ENCODE measurements at places on chromosomes 2 and 18.
A peak's percentile ranks its signal among the peaks of the same experiment; 100 is the strongest.

GRCh38 chr2:85264471-85264870, 63.3 kb downstream of the TGOLN2 start:
- no peak for DNase-seq

- no peak for DNase-seq
Measured at GRCh38 chr18:7822435-7823331, 255.6 kb downstream of the PTPRM start.

GRCh38 chr2:19114754-19115231, 243.6 kb downstream of the OSR1 start:
- DNase-seq: no peak

GRCh38 chr18:46097431-46097800, 680 bp downstream of the ATP5F1A start:
- DNase-seq: no peak

GRCh38 chr2:118050386-118050785, 36.5 kb upstream of the CCDC93 start:
- DNase-seq: no peak

DNA sequence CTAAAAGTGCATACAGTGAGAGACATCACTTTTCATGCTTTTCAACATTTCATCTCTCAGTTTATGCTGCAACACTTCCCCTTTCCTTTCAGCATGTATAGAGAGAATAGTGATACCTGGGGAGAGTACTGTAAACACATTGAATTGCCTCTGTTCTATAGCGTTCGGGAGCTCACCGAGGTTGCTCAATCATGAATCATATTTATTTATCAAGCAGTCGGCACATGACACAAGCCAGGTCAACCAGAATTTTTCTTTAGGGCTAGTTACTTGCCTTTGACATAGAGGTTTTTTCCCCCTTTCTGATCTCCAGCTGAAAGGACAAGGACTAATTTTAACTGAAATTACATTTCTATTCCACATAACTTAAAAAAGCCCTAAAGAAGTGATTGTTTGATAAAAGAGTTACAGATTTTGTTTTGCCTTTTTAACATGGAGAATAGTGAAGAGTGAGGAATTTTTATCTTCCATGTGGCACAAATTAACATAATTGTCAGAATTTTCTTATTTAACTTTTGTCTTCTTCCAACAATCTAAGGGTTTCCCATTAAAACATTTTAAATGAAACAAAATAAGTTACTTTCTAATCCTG, 690.9 kb upstream of the TMEFF2 start:
- no peak for DNase-seq

DNA sequence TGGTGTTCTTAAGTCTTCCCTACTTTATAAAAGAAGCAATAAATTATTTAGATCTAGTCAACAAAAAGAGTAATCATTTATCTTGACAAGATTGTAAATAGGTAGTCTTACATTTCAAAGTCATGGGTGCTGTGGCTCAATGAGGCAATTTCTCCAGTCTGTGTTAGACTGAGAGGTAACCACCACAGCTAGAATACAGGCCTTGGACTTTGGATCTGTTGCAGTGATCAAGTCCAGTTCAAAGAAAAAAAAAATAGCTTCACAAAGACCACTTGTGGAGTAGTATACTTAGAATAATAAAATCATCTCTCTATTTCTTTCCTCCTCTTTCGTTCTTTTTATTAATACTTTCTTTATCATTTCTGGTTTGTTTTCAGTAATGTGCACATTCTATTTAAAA, 93.1 kb upstream of the FSIP2 start:
- DNase-seq: no peak

- no peak for DNase-seq
Measured at GRCh38 chr2:212619954-212620353, 81.4 kb upstream of the ERBB4 start.

DNA sequence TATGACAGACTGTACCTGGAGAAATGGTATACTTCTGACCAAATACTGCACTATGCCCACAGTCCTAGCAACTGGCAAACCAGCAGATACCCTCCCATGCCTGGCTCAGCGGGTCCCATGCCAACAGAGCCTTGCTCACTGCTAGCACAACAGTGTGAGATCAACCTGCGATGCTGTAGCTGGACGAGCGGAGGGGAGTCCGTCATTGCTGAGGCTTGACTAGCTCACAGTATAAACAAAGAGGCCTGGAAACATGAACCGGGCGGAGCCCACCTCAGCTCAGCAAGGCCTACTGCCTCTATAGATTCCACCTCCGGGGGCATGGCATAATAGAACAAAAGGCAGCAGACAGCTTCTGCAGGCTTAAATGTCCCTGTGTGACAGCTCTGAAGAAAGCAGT, 93.2 kb upstream of the CAB39 start:
- no peak for DNase-seq

DNA sequence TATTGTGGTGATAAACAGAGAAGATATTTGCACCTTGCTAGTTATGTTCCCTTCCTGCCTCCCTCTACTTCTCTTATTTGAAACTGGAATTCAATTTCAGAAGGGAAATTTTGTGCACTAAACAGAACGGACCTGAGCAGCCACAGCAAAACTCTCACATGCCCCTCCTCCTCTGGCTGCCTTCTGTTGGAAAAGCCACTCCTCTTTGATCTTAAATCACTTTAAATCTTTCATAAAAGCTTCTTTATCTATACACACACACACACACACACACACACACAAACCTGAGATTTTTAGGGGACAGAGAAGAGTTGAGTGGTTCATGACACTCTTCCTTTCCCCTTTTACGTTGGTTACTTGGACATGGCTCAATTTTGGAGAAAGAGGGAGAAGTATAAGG, 5.6 kb downstream of the TBR1 start:
- peak; percentile 30 for DNase-seq

GRCh38 chr2:54514822-54515569, 58.9 kb downstream of the SPTBN1 start:
- no peak for DNase-seq

DNA sequence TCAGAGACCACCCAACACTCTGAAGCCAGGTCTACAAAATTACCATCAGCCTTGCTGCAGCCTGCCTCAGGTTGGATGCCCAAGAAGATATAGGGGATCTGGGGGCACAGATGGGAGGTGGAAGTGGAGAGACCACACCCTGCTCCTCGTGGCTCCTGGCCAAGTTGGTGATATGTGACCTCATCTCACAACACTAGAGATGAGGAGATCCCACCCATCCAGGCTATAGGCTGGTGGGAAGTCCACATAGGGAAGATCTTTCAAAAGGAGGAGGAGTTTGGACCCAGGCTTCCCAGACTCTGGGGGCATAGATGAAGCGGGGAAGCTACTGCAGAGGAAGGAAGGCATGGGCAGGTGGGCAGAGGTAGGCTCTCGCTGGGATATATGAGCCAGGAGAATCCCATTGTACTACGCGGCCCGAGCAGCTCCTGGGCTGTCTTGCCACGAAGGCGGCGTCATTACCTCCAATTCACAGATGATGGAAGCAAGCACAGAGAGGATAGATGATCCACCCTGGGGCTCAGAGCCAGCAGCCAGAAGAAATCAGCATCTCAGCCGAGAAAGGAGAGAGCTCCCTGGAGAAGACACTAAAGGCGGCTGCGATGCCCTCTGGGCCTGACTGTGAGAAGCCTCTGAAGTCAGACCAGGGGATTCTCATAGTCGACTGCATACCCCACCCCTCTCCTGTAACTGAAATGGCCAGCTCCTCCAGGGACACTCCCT, 96.0 kb downstream of the RHOB start:
- no peak for DNase-seq

GRCh38 chr2:37641582-37642171, 29.8 kb downstream of the CDC42EP3 start:
- no peak for DNase-seq

- no peak for DNase-seq
Measured at GRCh38 chr2:190717764-190718651, 69.1 kb downstream of the NAB1 start.

DNA sequence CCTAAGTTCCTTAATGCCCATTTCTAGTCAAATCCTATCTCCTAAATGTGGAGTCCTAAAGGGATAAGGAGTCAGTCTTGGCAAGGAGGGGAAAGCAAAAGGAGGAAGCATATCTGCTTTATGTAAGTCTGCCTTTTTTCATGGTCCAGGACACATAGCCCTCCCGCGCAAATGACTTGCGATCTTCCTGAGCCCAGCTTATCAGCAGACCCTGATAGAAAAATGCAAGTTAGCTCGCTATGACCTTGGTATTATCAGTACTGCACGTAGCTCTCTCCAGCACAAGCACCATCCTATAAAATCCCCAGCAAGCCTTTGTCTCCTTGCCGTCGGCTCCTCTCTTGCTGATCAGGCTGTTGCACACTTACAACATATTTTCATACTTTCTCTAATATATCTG, 281.4 kb upstream of the KCNH7 start:
- no peak for DNase-seq

DNA sequence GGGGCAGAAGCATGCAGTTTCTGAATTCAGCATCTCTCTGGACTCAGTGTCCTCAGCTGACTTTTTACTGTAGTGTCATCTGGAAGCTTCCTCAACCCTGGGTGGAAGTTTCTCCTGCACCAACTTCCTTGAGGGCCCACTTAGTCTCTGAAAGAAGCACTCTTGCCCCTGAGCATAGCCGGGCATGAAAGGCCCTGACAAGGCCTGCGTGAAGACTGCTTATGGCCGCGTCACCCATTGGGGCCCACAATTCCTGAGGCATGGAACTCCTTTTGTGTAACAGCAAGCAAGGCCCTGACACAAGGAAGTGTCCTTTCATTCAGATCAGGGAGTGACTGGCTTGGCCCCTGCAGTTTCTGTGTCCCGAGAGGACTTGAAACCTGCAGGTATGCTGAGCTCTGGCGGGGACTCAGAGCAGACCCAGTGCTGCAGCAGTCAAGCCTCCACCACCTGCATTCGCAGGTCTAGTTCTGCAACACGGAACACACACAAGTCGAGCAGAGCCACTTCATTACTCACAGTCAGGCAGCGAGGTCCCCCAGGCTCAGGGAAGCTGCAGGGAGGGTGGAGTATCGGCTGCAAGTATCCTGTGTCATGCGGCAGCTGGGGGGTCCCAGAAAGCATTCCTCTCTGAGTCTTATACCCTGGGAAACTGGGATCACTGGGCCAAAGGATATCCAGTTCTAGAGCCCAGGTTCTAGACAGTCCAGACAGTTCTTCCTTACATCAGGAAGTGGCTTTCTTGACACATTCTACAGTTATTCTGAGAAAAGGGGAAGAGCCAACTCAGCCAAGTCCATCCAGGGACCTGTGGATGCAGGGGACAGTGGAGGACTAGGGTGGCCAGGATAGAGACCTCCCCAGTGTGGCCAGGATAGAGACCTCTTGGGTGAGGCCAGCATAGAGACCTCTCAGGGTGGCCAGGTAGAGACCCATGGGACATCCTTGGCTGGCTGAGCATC, 35.6 kb upstream of the PRLH start:
- DNase-seq: no peak

DNA sequence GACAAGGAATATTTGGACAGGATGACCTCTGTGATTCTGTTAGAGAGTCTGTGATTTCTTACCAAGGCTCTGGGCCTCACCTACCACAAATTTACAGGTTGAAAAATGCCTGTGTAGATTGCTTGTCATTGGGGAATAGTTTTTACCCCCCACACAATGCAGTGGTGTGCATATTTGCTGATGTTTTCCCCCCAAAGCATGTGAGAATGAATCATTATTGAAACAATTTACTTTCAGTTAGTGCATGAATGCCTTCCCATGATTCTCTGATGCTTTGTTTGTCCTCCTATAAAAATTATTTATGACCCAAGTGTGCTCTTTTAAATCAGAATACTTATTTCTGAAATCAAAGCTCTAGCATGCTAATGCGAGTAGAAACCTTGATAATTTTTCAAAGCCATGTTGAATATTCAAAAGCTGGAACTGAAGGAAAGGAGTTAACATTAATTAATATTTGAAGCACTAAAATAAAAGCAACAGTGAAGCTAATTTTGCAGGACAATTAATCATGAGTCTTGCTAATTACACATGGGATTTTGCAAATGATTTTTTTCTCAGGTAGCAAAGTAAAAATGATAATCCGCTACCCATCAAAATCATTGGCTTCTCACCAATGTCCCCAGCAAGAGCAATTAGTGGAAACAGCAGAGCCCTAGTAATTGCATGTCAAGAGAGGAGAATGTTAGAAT, 361.2 kb upstream of the HNRNPA3 start:
- DNase-seq: no peak
